Activated CD8-positive, alpha-beta memory T cell treated with anti-CD3 and anti-CD28 coated beads for 1 hour (primary cell): ENCODE measurements at places on chromosomes 7 and 10.

DNA sequence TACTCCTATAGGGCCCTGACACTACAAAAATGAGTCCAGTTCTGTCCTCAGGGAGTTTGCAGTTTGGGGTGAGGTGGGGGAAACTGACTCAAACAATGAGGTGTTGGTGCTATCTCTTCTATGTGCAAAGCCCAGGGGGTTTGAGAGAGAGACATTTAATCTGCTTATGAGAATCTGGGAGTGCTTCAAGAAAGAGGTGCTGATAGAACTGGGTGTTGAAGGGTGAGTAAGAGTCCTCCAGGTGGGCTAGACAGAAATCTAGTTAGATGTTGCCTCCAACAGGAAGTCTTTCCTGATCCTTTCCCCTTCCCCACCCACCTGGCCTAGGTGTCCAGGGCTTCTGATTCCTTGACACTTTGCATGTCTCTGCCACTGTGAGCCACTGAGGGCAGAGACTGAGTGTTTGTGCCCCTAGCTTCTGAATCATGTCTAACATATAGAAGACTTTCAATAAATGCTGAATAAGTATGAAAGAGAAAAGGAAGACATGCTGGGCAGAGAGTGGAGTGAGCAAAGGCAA is 53.0 kb downstream of the FAM241B start:
- DNase-seq, result no peak

DNA sequence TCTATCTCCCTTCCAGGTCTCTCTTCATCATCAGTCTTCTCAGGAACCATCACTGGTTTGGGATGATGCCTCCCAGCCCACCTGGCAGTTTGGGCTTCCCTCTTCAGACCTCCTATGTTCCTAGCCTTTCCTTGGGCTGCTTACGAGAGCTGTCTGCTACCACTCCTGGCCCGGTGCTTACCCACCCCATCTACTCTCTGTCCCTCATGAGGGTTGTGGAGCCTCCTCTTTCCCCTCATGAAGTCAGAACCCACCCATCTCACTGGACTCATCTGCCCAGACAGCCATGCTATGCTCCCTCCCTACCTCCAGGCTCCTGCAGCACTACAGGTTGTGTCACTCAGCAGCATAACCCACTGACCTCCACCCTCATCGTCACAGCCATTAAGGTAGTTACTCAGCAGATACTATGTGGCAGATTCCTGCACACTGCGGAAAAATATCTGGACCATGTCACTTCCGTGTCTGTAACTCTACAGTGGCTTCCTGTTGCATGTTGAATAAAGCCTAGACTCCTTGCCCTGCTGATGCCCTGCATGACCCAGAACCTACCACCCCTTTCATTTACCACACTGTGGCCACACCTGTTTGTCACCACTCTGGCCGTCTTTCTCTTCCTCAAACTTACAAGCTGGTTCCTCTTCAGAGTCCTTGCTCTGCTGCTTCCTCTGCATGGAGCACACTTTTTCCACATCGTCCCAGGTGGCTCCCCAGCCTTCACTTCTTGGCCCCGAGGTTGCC is 2.0 kb downstream of the DBNL start:
- no peak for DNase-seq

DNA sequence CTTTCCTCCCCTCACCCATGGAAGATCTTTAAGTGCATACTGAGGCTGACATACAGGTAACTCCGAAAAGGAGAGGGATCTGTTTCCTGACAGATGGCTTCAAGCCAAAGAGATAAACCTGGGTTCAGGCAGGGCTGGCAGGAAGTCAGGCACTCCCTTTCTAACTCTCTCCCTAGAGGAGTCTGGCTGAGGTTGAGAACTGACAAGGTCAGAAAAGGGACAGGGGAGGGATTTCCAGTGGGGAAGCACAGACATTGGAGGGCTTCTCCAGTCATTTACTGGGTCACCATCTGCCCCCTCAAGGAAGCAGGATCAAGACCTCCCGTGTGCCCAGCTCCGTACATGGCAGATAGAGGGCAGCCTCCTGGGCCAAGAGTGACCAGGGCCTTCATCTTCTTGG is 31.6 kb downstream of the TLX1 start:
- DNase-seq, result no peak

GRCh38 chr7:96695581-96695980 is 14.1 kb downstream of the SEM1 start:
- DNase-seq, result no peak

GRCh38 chr7:26460351-26461085 is 168.9 kb downstream of the SNX10 start:
- DNase-seq, result no peak
